A549 treated with RU486 at 1 μM for 4 hours (cell line): ENCODE measurements at places on chromosomes 12 and 14. TPM values are rescaled to one million over a fixed set of nuclear protein-coding genes. Genes with fewer than 3 reads are reported as not detected.

ZNF891 gene
- 0.21 to 0.44 TPM (median 0.42 TPM) in 5 replicates for total RNA-seq

USP5 gene
- total RNA-seq = 74.4 to 95.2 TPM (median 79.1 TPM) in 5 replicates

KRT73 gene
- total RNA-seq = not detected in 5 replicates

MDGA2 gene
- 0.12 TPM in 1 of 5 replicates, not detected in the others for total RNA-seq

CIROP gene
- not detected in 5 replicates for total RNA-seq

TAS2R7 gene
- not detected in 5 replicates for total RNA-seq

RAD9B gene
- 0.11 to 0.42 TPM (median 0.31 TPM) in 4 of 5 replicates, not detected in the other for total RNA-seq

RBP5 gene
- not detected in 5 replicates for total RNA-seq

CALCOCO1 gene
- total RNA-seq = 16.0 to 22.1 TPM (median 18.4 TPM) in 5 replicates

PLEKHG3 gene
- total RNA-seq = 32.0 to 46.9 TPM (median 42.2 TPM) in 5 replicates

RAPGEF3 gene
- 0.27 to 0.78 TPM (median 0.53 TPM) in 5 replicates for total RNA-seq

RAB15 gene
- total RNA-seq = 16.6 to 18.7 TPM (median 17.7 TPM) in 5 replicates

SLC24A4 gene
- 0.08 to 0.35 TPM (median 0.11 TPM) in 5 replicates for total RNA-seq

NPFF gene
- total RNA-seq = not detected in 5 replicates

VSIG10 gene
- total RNA-seq = 17.5 to 24.1 TPM (median 19.0 TPM) in 5 replicates

FOS gene
- total RNA-seq = 7.3 to 10.0 TPM (median 8.4 TPM) in 5 replicates

OR4E2 gene
- not detected in 5 replicates for total RNA-seq

AEBP2 gene
- total RNA-seq = 20.7 to 32.8 TPM (median 22.2 TPM) in 5 replicates

KRT1 gene
- total RNA-seq = not detected in 5 replicates

RFLNA gene
- total RNA-seq = 0.06 to 0.08 TPM in 2 of 5 replicates, not detected in the others

HOXC13 gene
- total RNA-seq = 7.7 to 14.1 TPM (median 9.8 TPM) in 5 replicates

NPAS3 gene
- not detected in 5 replicates for total RNA-seq

EID3 gene
- total RNA-seq = 7.2 to 8.7 TPM (median 8.2 TPM) in 5 replicates

LLPH gene
- total RNA-seq = 50.7 to 60.1 TPM (median 56.3 TPM) in 5 replicates

SLC17A8 gene
- 0.02 TPM in 1 of 5 replicates, not detected in the others for total RNA-seq

SDR9C7 gene
- not detected in 5 replicates for total RNA-seq

CHD8 gene
- 39.2 to 42.9 TPM (median 40.5 TPM) in 5 replicates for total RNA-seq

CD163 gene
- not detected in 5 replicates for total RNA-seq

PRB2 gene
- total RNA-seq = not detected in 5 replicates

B4GALNT1 gene
- total RNA-seq = 29.9 to 52.0 TPM (median 44.1 TPM) in 5 replicates

AMHR2 gene
- total RNA-seq = 1.1 to 2.8 TPM (median 1.6 TPM) in 5 replicates

GPR84 gene
- total RNA-seq = not detected in 5 replicates

ADAMTS20 gene
- not detected in 5 replicates for total RNA-seq

TAS2R13 gene
- not detected in 5 replicates for total RNA-seq

B3GNT4 gene
- total RNA-seq = 0.21 to 0.80 TPM (median 0.53 TPM) in 5 replicates

OTX2 gene
- total RNA-seq = not detected in 5 replicates

NOVA1 gene
- total RNA-seq = 4.6 to 5.4 TPM (median 5.3 TPM) in 5 replicates
